CD4-positive, alpha-beta T cell treated with Interleukin-4 for 1 hour (primary cell): ENCODE measurements at places on chromosomes 16 and 17.

DNA sequence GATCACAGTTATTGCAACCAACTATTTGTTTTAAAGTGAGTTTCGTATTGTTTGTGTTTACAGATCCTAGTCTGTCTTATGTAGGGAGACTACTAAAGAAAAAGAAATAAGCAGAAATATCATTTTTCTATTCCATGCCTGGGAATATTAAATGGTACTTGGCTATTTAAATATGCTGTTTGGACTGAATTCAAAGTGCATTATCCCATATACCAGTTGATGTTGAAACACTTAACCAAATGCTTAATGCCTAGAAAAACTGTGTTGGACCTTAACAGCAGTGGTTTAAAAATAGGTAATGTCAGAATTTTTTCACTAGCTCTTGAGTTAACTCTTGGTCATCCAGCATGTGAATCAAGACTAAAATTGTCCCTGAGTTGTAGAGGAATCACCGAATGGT is 37.5 kb upstream of the TOM1L1 start:
- DNase-seq: no peak

GRCh38 chr17:54749157-54749556 is 151.5 kb upstream of the TOM1L1 start:
- no peak for DNase-seq

DNA sequence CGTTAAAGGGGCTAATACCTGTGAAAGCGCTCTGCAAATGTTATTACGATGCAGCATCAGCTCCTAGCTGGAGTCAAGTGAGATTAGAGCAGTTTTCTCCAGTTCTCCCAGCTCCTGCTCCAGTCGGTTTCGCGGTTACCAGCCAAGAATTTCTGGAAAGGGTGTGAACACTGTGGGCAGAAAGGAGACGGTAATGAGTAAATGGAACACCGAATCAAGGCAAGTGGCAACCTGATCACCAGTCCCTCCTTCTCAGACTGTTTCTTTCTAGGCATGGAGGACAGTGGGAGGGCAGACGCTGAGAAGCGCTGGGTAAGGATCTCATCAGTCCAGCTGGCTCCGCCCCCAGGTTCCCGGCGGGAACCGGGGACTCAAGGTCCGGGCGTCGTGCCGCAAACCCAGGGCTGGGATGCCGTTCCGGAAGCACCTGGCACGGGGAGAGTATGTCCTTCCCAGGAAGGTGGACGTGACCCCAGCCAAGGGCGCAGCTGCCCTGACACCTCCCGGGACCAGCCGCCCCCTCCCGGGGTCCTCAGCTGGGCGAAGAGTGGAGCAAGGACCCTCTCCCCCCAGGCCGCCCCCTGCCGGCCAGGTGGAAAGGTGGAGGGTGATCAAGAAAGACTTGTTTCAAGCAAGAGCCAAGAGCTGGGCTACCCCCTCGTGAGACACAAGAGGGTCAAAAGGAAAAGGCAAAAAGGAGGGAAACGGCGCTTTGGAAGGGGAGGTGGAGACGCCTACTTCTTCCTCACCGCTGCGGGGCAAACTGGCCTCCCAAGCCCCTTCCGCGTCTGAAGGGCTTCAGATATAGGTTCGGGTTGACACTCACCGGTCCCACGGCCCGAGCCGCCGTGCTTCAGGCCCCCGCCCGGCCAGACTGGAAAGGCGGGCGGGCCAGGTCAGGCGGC is 481 bp downstream of the MYO19 start:
- DNase-seq: peak; percentile 63

GRCh38 chr16:1539720-1540555 is 6.5 kb downstream of the TMEM204 start:
- no peak for DNase-seq

DNA sequence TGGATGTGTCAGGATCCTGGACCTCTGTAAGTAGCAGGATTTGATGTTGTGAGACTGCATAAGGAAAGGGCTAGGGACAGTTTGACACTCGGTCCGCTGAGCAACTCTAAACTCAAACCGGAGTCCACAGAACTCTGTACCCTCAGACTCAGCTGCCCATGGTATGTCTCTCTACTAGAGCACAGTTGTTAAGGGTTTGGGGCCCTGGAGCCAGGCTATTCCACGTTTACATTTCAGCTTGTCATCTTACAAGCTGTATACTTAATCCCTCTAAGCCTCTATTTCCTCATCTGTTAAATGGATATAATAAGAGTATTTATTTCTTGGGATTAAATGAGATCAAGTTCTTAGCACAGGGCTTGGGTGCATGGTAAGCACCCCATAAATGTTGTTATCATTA is 27.9 kb downstream of the HOXB1 start:
- no peak for DNase-seq

GRCh38 chr16:71562552-71562951 is 14.3 kb downstream of the TAT start:
- DNase-seq: no peak

- DNase-seq: no peak
Observed at GRCh38 chr17:30112794-30113193, 3.8 kb upstream of the NSRP1 start.

DNA sequence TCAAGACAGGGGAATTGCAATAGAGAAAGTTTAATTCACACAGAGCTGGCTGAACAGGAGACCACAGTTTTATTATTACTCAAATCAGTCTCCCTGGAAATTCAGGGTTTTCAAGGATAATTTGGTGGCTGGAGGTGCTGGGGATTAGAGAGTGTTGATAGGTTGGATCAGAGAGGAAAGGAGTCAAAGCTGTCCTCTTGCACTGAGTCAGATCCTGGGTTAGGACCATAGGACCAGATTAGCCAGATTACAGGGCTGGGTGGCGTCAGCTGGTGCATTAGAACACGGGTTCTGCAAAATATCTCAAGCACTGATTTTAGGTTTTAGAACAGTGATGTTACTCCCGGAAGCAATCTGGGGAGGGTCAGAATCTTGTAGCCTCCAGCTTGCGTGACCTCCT is 1.8 kb upstream of the NSMCE1 start:
- no peak for DNase-seq

GRCh38 chr16:85114909-85115567 is 2.8 kb upstream of the CIBAR2 start:
- peak; percentile 79 for DNase-seq

DNA sequence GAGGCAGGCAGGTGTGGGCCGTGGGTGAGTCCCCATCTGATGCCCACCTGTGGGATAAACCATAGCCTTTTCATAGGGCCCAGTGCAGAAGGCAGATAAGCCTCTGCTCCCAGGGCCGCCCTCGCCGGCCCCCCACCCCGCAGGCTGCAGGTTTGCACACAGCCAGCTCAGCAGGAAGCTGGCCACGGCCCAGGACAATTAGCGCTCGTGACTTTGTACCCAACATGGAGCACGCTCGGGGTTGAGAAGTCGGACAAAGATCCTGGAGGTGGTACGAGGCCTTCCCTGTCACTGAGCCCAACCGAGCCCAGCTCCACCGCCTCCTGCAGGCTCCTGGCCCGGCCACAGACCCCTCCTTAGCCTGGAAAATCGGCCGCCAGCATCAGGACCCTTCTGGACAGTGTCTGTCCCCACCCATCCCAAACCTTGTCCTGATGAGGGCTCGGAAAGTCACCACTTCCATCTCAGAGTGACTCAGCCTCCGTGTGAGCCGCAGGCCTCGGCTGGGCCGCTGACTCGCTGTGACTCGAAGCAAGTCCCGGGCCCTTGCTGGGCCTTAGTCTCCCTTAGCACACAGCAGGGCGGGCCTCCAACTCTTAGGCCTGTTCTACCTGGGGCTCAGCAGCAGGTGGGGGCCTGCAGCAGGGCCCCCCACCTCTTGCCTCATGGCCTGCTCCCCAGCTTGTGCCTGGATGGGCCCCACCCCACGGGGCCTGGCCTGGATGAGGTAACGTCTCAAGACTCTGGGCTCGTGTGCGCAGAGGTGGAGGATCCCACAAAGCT is 22.7 kb downstream of the FAM83G start:
- DNase-seq: no peak

DNA sequence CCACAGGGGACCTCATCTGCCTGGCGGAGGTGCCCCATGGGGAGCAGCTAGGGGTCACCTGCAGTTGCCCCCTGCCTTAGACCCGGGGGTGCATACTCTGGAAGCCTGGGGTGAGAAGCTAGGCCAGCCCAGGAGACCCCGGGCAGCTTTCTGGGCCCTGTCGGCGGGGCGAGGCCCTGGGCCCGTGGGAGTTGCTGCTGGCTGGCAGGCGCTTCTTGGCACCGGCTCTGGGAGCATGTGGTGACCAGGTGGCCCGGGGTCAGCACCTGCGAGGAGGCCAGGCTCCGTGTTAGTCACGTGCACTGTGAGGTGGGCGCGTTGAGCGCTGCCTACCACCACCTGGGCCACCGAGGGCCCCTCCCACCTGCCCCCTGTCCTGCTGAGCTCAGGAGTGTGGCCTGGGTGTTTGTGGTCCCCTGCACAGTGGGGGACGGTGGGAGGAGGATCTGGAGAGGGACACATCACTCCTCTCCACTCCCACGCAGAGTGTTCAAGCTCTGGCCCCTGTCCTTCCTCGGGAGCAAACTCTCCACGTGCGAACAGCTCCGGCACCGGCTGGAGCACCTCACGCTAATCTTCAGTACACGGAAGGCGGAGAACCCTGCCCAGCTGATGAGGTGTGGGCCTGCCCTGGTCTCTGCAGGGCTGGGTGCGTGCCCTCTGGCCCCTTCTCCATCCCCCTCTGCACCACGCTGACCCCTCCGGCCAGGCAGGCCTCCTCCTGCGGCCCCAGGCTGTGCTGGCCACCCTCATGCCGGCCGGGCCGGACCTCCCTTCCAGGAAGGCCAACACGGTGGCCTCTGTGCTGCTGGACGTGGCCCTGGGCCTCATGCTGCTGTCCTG is 5.8 kb downstream of the PIGQ start:
- no peak for DNase-seq
